ENCODE measurements at places on chromosomes 3 and 15. TPM values are rescaled to one million over a fixed set of nuclear protein-coding genes. Genes with fewer than 3 reads are reported as not detected.

The MORC1 gene
- not detected for polyA plus RNA-seq

The CPA3 gene
- polyA plus RNA-seq: 1.3 TPM

The STXBP5L gene
- polyA plus RNA-seq: 0.04 TPM

The TMA7 gene
- polyA plus RNA-seq: 160 TPM

The THPO gene
- 1.8 TPM for polyA plus RNA-seq

The GPR156 gene
- 1.7 TPM for polyA plus RNA-seq

The USP4 gene
- 51.2 TPM for polyA plus RNA-seq

The CCDC54 gene
- 2.8 TPM for polyA plus RNA-seq

The STAG1 gene
- 30.3 TPM for polyA plus RNA-seq

The KCNMB2 gene
- 13.1 TPM for polyA plus RNA-seq

The IL1RAP gene
- 8.9 TPM for polyA plus RNA-seq

The FGF12 gene
- 1.6 TPM for polyA plus RNA-seq

The GOLGA6L10 gene
- polyA plus RNA-seq: 2.8 TPM

The TGM5 gene
- 0.16 TPM for polyA plus RNA-seq

The CCR4 gene
- 0.04 TPM for polyA plus RNA-seq

The NEIL1 gene
- polyA plus RNA-seq: 8.2 TPM

The UBA7 gene
- 18.3 TPM for polyA plus RNA-seq

The TRPC1 gene
- polyA plus RNA-seq: 7.3 TPM

The CHRNA7 gene
- polyA plus RNA-seq: 2.5 TPM
